ENCODE measurements at places on chromosomes 11 and 22. TPM values are rescaled to one million over a fixed set of nuclear protein-coding genes. Genes with fewer than 3 reads are reported as not detected.

CELSR1 gene
- 0.66 TPM for polyA plus RNA-seq

VPS51 gene
- 70.2 TPM for polyA plus RNA-seq

UPK3A gene
- not detected for polyA plus RNA-seq

ADSL gene
- 130 TPM for polyA plus RNA-seq

DUSP8 gene
- 0.39 TPM for polyA plus RNA-seq

OR6T1 gene
- polyA plus RNA-seq = not detected

SCUBE2 gene
- polyA plus RNA-seq = not detected

DCHS1 gene
- 2.9 TPM for polyA plus RNA-seq

MS4A7 gene
- polyA plus RNA-seq = 0.12 TPM

- no peak for DNase-seq
Observed at GRCh38 chr11:8058216-8058615, 22.8 kb upstream of the TUB start.

GRCh38 chr11:22510010-22510409 is 115.6 kb downstream of the FANCF start:
- DNase-seq = no peak

DNA sequence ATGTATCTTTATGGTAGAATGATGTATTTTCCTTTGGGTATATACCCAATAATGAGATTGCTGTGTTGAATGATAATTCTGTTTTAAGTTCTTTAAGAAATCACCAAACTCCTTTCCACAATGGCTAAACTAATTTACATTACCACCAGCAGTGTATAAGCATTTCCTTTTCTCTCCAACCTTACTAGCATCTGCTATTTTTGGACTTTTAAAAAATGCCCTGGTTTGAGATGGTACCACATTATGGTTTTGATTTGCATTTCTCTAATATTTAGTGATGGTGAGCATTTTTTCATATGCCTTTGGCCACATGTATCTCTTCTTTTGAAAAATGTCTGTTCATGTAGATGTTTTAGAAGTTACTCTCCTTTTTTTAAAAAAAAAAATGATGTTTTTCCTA is 142.0 kb downstream of the METTL15 start:
- DNase-seq = no peak

- DNase-seq = no peak
Observed at GRCh38 chr22:47654922-47655491, 892.6 kb downstream of the TBC1D22A start.

DNA sequence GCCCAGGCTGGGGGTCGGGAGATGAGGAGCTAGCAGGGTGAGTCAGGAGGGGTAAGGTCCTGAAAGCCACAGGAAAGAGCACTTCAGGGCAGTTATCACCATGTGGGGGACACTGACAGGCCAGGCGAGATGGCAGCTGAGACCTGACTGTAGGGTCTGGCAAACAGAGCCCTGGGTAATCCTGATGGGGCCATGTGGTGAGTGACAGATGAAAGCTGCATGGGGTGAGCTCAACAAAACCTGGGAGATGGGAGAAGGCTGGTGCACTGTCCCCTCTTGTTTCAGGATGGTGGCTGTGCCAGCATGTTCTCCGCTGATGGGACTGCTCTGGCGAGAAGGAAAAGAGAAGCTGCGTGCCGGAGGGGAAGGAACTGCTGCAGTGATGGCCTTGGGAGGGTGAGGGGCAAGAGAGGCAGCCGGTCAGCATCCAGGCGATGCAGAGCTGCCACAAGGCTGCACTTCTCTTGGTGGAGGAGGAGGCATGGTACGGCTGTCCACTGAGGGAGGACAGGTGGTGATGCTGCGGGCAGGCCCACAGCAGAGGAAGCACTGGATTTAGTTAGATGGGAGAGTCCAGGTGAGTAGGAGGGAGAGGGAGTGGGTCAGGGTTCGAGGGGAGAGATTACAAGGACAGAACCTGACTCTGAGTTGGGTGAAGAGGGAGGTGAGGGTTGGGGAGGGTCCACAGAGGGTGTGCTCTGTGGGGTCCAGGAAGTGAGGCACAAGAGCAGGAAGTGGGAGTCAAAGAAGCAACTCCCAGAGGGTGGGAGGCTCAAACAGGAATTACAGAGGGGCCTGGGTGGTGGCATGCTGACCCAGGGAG is 3.8 kb downstream of the TOP3B start:
- DNase-seq = no peak

GRCh38 chr11:14245444-14245843 is 113.5 kb downstream of the RRAS2 start:
- no peak for DNase-seq

DNA sequence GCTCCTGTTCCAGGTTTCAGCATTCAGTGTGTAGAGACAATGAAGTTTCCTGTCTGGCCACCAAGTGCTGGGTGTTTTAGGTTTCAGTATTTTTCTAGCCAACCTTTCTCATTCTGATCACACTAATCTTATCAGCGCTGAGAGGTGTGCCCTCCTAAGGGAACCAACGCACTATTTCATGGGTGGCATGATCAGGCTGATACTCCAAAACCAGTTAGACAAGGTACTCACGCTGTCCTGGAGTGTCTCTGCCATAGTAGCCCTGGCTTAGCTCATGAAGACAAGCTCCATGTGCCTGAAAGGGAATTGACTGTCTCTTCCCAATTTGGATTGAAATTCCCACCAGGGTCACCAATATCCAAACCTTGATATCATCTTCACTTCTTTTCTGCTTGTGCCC is 8.0 kb upstream of the RAB38 start:
- no peak for DNase-seq

DNA sequence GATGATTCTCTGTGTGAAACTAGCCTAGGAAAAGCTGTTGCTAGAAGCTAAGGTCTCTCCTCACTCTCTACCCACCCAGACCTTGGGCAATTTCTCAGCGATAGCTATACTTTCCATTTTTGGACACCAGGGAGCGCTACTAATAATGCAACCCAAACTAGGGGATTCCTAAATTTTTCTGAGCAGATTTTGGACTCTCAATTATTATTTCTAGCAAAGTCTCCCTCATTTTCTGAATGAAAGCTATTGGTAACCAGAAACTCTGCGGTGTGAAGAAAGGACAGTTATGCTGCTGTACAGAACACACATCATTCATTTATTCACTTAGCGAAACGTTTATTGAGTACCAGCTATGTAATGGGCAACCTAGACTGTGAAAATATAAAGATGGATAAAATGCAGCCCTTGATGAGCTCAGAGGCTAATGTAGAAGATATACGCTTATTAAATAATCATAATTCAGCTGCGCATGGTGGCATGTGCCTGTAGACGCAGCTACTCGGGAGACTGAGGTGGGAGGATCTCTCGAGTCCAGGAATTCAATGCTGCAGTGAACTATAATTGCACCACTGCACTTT is 6.1 kb upstream of the STIM1 start:
- peak; percentile 70 for DNase-seq

DNA sequence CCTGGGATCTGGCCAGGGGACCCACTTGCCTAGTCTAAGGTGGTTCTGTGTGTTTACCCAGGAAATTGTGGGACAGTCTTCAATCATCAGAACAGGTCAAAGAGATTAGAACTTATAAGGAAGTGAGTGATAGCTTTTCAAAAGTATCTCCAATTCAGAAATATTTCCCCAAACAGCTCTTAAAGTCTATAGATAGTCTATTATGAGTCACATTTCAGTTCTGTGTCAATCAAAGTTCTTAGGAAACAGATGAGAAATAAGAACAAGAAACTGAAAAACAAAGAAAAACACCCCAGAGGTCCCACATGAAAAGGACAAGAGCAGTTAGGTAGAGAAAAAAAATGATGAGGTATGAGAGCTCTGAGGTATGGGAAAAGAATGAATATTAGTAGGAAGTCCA is 381.4 kb upstream of the MPPED2 start:
- DNase-seq = no peak

DNA sequence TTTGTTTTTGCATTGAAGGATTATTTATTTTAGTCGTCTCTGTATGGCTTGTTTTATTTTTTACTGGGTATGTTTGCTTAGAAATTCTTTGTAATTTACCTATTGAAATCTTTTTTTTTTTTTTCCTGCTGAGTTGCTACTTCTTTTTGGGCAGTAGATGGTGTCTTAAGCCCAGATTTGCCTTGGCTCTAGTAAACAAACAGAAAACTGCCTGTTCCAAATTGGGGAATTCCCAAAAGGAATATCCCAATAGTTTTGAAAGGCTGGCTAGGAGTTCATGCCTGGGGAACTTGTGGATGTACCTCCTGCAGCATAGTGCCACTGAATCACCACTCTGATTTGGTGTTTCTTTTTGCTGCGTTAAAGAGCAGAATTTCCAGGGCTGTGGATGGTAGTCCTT is 17.7 kb downstream of the PAMR1 start:
- DNase-seq = no peak

- no peak for DNase-seq
Observed at GRCh38 chr22:39907047-39907446, 6.2 kb downstream of the GRAP2 start.

- no peak for DNase-seq
Observed at GRCh38 chr11:88070437-88070836, 104.8 kb downstream of the RAB38 start.

- no peak for DNase-seq
Observed at GRCh38 chr11:65778431-65778900, 2.3 kb downstream of the AP5B1 start.

GRCh38 chr11:100619484-100619883 is 67.6 kb upstream of the ARHGAP42 start:
- no peak for DNase-seq

GRCh38 chr22:32042924-32043323 is at the start of gene SLC5A1:
Gene SLC5A1, plus strand, starts transcription at chr22:32043261. Its CDS starts 21 bp downstream, at chr22:32043282.
- no peak for DNase-seq

All from naive thymus-derived CD8-positive, alpha-beta T cell (primary cell).